COR-L47 (cell line): ENCODE measurements at places on chromosomes 1 and 21.
A peak's percentile ranks its signal among the peaks of the same experiment; 100 is the strongest.

- DNase-seq: no peak
These were observed 43.4 kb downstream of the KIF1B start for GRCh38 chr1:10253755-10254154.

DNA sequence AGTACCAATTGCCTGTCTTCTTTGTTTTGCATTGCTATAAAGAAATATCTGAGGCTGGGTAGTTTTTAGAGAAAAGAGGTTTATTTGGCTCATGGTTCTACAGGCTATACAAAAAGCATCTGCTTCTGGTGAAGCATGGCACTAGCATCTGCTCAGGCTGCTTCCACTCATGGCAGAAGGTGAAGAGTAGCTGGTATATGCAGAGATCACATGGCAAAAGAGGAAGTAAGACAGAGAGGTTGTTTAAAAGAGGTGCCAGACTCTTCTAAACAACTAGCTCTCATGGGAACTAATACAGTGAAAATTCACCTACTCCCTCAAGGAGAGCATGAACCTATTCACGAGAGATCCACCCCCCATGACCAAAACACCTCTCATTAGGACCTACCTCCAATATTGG is 56.7 kb upstream of the GUCA2B start:
- no peak for DNase-seq

GRCh38 chr1:22552021-22552420 is 11.3 kb upstream of the EPHA8 start:
- no peak for DNase-seq

GRCh38 chr1:203420263-203420662 is 55.3 kb upstream of the PRELP start:
- no peak for DNase-seq

GRCh38 chr1:67700692-67701410 is 15.8 kb downstream of the GADD45A start:
- DNase-seq: no peak

GRCh38 chr1:232988572-232989040 is 38.2 kb downstream of the NTPCR start:
- DNase-seq: no peak

GRCh38 chr1:191520345-191520744 is 637.9 kb upstream of the RGS18 start:
- DNase-seq: no peak

- no peak for DNase-seq
These were observed 51.8 kb downstream of the RGS2 start for GRCh38 chr1:192860478-192861185.

DNA sequence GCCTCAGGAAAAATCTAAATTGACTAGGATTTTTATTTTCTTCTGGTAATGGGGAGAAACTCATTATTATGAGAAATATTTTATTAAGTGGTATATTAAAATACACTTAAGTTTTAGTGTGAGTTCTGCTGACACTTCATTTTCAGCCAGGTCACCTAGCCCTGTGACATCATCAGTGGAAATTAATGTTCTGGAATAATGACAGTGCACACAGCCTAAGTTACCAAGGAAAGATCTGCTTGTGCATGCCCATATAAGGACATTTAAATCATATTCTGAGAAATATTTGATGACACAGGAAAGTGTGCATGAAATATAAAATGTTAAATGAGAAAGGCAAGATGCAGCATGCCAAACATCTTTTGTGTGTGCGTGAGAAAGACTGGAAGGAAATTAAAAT is 102.0 kb downstream of the KIF14 start:
- DNase-seq: no peak

DNA sequence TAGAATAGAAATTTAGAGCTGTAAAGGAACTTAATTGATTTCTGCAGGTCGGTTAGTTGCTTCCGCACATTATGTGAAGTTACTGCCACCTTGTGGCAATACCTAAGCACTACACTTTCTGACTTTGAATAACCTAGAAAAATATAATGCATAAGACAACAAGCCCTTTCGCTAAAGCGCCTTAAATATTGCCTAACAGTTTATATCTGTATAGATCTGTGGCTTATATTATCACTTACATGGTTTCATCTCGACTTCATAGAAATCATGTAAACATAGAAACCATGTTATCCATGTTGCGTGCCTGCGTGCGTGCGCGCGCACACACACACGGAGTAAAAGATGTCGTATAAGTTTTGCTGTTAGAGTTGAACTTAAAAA is 10.9 kb upstream of the IFI16 start:
- peak; percentile 2 for DNase-seq

GRCh38 chr1:192158181-192158580 is at the start of gene RGS18:
RGS18 (plus strand) TSS chr1:192158462; CDS start chr1:192158638, 176 bp downstream.
- no peak for DNase-seq

DNA sequence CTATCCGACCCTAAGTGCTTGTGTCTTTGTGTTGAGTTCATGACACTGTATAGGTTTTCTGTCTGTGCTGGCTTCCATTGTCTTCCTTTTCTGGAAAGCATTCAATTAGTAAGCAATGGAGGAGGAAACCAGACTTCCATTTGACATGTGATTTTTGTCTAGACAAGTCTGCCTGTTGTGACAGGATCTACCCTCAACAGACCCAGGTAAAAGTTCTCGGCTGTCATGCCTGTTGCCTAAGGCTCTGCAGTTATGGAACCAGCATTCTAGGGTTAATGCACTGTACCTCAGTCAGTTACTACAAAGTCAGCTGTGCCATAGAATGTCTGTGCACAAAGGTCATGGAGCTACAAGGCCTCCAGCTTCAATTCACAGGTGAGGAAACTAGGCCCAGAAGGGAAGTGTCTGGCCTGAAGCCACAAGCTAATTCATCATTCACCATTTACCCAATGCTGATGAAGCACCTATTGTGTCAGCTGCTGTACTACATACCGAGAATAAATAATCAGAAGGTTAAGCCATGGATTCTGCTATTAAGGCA is 72.3 kb downstream of the PLPP3 start:
- no peak for DNase-seq

- DNase-seq: peak; percentile 14
These were observed 43.7 kb downstream of the DMAP1 start for GRCh38 chr1:44256762-44257554.

- DNase-seq: no peak
These were observed 15.2 kb downstream of the GPR161 start for GRCh38 chr1:168121401-168122011.

GRCh38 chr1:203905275-203905674 is 43.9 kb downstream of the SNRPE start:
- no peak for DNase-seq

GRCh38 chr1:226126824-226127569 is 59.5 kb downstream of the ACBD3 start:
- DNase-seq: no peak

DNA sequence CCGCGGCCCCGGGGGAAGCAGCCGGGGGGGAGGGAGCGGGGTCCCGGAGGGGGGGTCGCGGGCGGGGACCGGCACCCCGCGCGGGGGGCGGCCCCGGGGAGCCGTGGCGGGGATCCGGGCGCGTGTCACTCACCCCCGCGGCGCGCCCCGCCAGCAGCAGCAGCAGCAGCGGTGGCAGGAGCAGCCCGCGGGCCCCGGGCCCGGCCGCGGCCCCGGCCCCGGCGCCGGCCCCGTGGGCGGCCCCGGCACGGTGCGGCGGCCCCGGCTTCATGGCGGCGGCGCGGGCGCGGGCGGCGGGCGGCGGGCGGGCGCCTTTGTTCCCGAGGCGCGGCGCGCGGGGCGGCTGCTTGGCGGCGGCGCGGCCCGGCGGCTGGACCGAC is 252 bp downstream of the SDC3 start:
- DNase-seq: no peak

GRCh38 chr21:44890338-44890931 is 16.9 kb upstream of the PTTG1IP start:
- DNase-seq: no peak

GRCh38 chr1:172221436-172221835 is 199.0 kb upstream of the C1orf105 start:
- no peak for DNase-seq

- DNase-seq: no peak
These were observed 45.9 kb downstream of the CDC42BPA start for GRCh38 chr1:227272428-227272827.

DNA sequence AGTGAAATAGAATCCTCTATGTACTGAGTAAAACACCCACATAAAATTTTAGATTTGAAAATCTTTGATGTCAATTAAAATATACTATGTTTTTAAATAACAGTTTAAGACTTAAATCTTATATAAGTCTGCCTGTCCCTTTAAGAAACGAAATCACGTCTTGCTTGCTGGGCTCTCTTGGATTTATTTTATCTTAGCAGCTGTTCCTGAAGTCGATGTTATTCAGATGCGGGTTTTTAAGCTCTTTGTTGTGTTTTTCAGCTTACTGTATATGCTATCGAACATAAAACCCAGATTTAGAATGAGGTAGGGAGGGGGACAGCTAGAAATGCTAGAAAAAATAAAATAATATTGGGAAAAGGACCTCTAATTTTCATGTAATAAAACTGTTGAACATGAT is 11.1 kb upstream of the SSX2IP start:
- DNase-seq: no peak

- no peak for DNase-seq
These were observed 12.9 kb downstream of the CRABP2 start for GRCh38 chr1:156692441-156692924.

DNA sequence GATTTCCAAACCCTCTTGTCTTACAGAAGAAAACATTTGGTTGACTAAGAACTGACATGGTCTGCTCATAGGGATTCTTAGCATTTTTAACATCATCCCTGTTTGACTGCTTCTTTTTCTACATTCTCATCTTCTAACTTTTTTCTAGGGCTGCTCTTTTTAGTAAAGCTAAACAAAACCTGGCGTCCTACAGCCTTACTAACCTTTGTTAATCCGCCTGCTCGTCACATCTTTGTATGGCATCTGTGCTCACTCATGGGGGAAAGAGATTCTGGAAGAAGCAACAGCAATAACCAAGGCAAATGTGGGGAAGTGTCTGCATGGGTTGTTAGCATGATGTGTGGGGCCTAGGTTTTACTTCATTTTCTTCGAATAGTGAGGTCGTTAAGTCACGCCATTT is 92.0 kb downstream of the KIF1B start:
- DNase-seq: no peak

DNA sequence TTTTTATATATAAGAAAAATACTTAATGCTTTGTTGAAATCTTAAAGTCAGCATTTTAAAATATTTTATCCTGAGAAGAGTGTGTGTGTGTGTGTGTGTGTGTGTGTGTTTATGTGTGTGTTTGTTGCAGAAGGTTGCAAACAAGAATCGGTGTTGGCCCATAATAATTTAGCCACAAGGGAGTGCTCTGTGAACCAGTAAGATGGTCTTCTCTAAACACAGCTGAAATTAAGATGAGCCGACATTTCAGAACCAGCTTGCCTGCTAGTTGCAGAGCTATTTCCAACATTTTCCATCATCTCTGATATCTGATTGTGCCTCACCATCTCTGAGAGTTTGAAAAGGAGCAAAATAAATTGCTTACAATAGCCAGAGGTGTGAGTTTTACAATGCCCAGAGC is 158.8 kb upstream of the SGIP1 start:
- DNase-seq: no peak
